ENCODE measurements at places on chromosomes 6 and 20.

- DNase-seq: peak; percentile 68
These were observed 13.0 kb downstream of the PCK1 start for GRCh38 chr20:57573894-57574293.

DNA sequence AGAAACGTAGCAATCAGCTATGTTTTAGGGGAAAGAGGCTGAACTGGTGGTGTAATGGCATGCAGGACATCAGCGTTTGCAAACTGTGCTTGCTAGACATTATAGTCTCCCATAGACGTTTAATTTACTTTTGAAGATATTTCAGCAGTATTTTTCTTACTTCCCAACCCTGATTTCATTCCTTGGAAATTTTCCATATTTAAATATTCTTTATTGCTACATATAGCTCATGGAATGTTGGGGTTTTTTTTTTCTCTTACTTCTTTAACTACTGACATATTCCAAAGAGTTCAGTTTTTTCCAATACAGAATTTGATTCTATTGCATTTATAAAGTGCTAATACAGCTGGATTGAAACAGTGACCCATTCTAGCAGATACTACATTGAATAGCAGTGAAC, 694.4 kb upstream of the CITED2 start:
- DNase-seq: no peak

DNA sequence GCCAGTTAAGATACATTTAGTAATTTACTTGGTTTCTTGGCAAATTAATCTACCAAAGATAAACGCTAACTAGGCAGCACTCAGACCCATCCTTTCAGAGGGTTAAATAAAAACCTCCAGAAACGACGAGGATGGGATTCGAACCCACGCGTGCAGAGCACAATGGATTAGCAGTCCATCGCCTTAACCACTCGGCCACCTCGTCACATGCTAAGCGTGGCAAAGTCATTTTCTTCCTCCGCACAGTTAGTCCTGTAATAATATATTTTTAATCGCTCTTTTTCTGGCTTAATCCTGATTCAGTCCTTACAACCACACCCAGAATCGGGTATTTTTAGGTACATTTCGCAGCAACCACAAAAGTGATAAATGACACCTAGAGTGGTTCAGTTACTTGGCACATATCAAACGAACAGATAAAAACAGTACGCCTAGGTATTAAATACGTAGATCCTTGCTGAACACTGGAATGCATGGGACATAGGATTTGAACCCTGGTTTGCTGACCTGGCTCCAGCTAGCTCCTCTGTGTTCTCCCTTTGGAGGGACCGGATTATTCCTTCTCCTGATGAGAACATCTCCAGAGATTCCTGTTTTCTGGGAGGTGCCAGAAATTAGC, 71.6 kb downstream of the GPX5 start:
- DNase-seq: peak; percentile 64

DNA sequence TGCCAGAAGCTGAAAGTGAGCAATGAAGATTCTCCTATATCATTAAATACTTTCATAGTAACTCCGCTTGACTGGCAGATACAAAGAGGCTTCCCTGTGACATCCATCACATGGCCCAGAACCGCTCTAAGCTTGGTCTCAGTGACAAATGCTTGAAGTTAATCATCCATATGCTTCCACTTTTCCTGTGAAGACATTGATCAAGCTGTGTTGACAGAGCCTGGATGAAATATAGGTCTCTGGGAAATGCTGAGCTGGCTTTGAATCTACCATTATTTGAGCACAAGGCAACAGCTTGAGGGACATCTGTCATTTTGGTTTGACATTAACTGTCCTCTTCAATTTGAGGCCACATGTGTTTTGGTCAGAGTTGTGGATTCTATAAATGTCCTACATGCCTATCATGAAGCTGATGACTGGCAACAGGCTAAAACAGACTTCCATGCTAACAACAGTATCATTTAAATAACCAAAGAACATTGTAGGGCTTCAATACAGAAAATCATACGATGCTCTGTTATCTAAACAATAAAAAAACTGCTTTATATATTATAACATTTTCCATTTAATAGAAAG, 402.2 kb upstream of the IRAK1BP1 start:
- DNase-seq: no peak

- DNase-seq: peak; percentile 91
These were observed 78.6 kb upstream of the AKAP12 start for GRCh38 chr6:151160929-151161757.

- DNase-seq: no peak
These were observed 8.1 kb upstream of the SERPINB9 start for GRCh38 chr6:2911171-2911570.

- DNase-seq: no peak
These were observed 19.0 kb downstream of the ZNF133 start for GRCh38 chr20:18307301-18307700.

GRCh38 chr6:127117979-127118297, 533 bp upstream of the RSPO3 start:
- no peak for DNase-seq

Data from NCI-H146 (cell line).